Stimulated activated naive CD4-positive, alpha-beta T cell (primary cell): ENCODE measurements at places on chromosomes 2 and 18.

- no peak for DNase-seq
Observed at GRCh38 chr2:134136731-134137130, 117.1 kb upstream of the MGAT5 start.

GRCh38 chr18:658001-658946, 821 bp downstream of the TYMS start:
- peak; percentile 0 for DNase-seq

- DNase-seq = no peak
Observed at GRCh38 chr2:201733544-201733943, 35.1 kb upstream of the MPP4 start.

DNA sequence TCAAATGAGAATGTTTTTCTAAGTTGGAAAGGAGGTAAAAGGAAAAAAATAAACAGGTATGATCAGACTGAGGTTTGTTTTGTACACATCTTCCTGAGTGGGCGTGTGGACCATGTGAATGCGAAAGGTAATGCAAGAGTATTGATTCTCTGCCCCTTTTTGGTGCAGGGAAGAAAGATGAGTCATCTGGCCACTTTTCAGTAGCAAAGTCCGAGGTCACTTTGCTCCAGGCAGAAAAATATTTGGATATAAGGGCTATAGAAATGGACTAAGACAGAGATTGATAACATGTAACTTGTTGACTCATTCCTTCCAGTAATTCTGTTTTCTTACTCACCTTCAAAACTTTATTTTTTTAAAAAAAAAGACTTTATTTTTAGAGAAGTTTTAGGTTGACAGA, 130.5 kb downstream of the DSEL start:
- DNase-seq = no peak

GRCh38 chr18:48723837-48724236, 185.0 kb downstream of the CTIF start:
- no peak for DNase-seq

GRCh38 chr18:33239298-33239697, 201.2 kb downstream of the CCDC178 start:
- no peak for DNase-seq
